ENCODE measurements at places on chromosomes 4 and X.

DNA sequence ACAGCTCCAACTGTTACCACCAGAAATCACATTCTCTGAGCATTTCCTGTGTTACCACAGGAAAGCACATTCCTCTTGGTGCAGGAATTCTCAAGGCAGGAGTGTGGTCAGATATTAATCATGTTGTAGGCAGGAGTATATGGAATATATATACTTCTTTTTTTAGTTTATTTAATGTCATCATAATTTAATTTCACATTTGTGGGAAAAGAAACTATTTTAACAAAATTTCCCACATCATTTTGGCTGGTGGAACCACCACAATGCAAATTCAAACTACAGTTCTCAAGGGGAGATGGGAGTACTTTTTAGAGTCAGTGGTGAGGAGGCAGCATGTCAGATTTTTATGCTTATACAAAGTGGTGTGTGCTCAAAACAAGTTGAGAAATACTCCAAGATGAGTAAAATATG lies 139.0 kb downstream of the ATP10D start:
- DNase-seq = no peak

DNA sequence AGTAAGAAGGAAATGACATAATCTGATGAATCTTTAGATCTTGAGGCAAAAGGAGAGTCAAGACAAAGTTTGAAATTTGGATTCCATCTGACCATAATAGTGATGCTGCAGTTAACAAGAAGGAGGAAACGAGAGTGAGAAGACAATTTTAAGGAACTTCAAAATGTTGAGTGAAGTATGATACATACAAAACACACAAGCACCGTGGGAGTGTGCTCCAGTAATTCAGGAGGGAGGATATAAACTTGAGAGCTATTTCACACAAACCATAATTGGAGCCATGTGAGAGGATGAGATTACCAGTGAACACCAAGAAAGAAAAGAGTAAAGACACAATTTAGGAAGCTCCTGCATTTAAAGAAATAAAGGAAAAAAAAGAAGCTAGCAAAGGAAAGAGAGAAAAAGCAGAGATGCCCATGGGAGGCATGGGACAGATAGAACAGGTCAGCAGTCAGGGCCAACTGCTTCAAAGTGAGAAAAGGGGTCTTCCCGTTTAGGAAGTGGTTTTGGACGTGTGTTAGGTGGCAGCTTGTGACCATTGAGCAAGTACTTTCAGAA lies 150.7 kb upstream of the SLC7A11 start:
- DNase-seq = no peak

DNA sequence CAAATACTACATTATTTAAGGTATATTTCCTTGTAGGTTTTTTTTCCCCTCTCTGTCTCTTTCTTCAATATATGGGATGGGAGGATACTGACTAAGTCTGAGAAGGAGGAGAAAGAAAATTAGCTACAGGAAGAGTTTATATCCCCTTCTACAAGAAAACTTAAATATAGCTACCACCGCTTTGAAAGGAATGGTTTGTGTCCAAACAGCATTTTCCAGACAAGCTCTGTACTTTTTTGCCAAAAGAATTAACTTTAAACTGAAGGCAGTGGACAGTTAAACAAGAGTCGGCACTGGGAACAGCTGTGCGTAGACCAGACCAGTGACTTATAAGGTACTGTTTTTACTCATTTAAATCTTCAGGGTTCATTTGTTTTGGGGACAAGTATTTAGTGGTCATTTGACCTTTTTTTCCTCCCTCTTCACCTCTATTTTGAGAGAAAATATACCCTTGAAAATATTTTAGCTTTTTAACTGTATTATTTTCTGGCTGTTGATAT lies 303.7 kb downstream of the ARHGAP24 start:
- DNase-seq = no peak

GRCh38 chrX:86930419-86930818 lies 587.2 kb upstream of the KLHL4 start:
- no peak for DNase-seq

GRCh38 chrX:111928456-111928855 lies 52.5 kb downstream of the TRPC5OS start:
- DNase-seq = no peak

- no peak for DNase-seq
Measured at GRCh38 chr4:74793757-74794381, 454 bp downstream of the BTC start.

DNA sequence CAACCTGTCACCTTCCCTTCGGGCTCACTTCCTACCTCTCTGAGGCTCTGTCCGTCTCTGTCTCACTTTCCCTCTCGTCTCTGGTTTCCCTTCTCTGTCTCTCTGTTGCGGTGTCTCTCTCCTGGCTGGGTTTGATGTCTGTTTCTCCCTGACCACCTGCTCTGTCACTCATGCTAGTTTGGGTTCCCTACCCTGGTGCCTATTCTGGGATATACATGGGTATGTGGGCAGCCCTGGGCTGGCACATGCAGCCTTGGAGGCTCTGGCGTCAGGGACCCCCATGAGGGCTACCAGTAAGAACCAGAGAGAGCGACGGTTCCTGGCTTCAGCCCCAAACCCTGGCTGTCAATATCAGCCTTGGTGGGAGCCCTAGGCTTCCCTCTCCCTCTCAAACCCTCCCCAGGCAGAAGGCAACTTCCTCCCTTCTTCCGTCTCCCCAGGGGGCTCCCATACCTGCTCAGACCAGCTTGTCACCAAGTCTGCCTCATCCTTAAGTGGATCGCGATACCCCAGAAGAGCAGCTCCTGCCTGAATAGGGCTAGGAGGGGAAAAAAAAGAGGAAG lies 314 bp downstream of the DNASE1L1 start:
- DNase-seq = no peak
